ENCODE measurements at places on chromosomes 16 and 17.

- DNase-seq = no peak
Measured at GRCh38 chr17:47423406-47424295, 99.9 kb downstream of the EFCAB13 start.

DNA sequence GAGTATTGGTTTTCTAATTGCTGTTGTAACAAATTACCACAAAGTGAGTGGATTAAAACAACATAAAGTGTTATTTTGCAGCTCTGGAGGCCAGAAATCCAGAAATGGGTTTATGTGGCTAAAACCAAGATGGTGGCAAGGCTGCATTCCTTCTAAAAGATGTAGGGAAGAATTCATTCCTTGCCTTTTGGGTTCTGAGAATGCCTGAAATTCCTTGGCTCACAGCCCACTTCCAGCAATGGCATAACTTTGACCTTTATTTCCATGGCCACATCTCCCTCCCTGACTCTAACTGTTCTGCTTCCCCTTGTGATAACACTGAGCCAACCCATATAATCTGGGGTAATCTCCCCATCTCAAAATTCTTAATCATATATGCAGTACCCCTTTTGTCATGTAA, 269.6 kb upstream of the RPL38 start:
- no peak for DNase-seq

GRCh38 chr17:82193520-82194220, 19.0 kb downstream of the CCDC57 start:
- no peak for DNase-seq

- DNase-seq = no peak
Measured at GRCh38 chr16:12178251-12178990, 201.9 kb downstream of the SNX29 start.

GRCh38 chr17:60311936-60312335, 80.0 kb downstream of the USP32 start:
- DNase-seq = no peak

GRCh38 chr17:8068736-8069586, 18.6 kb downstream of the ALOX12B start:
- DNase-seq = no peak

DNA sequence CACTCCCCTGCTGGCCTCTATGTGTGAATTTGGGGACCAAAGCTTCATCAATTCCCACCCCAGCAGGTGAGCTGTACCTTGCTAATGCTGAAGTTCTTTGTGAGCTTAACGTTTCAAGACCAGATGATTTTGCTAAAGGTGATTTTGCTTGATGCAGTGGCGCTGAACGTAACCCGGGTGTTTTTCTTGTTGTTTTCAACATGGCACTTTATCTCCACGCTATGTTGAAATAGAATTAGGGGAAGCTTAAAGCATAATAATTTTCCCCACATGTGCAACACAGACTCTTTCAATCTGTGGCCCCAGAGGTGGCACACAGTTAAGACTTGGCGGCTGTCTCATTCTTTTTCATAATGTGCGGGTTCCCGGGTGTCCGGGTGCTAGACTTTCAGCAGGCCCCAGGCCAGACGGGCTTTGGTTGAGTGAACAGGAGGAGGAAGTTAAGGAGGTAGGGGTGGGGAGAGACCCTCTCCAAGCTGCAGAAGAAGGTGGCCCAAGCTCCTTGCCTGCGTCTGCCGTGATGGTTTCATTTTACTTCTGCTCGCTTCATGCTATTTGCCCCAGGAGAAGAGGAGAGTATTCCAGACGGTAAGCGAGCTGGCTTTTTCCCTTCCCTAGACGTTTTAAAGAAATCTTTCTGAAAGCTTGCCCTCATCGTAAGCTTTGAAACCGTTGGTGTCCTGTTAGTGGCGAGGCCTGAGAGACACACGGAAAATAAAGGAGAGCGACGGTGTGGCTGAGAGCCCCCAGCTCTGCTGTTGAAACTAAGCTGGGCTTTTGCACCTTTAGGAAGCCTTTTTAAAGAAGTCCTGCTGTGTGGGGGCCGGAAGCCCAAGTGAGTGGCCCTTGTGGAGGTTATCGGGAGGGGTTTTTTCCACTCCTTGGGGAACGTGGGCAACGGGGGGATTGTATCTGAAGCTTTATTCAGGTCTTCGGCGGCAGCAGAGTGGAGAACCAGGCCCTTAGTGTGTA, 4.2 kb downstream of the FOXC2 start:
- no peak for DNase-seq

GRCh38 chr17:38711792-38712571, 6.9 kb downstream of the MLLT6 start:
- no peak for DNase-seq

GRCh38 chr17:20073055-20073979, 64.2 kb downstream of the SPECC1 start:
- DNase-seq = no peak

DNA sequence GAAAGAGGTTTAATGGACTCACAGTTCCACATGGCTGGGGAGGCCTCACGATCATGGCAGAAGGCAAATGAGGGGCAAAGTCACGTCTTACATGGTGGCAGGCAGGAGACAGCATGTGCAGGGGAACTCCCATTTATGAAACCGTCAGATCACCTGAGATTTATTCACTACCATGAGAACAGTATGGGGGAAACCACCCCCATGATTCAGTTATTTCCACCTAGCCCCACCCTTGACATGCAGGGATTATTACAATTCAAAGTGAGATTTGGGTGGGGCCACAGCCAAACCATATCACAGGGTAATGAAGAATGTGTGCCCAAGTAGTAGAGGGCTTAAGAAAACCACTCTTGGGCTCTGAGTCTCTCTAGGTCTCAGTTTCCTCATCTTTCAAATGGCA, 85.1 kb downstream of the PRKCB start:
- DNase-seq = no peak

GRCh38 chr17:13594762-13595598, 6.7 kb downstream of the HS3ST3A1 start:
- peak; percentile 1 for DNase-seq

DNA sequence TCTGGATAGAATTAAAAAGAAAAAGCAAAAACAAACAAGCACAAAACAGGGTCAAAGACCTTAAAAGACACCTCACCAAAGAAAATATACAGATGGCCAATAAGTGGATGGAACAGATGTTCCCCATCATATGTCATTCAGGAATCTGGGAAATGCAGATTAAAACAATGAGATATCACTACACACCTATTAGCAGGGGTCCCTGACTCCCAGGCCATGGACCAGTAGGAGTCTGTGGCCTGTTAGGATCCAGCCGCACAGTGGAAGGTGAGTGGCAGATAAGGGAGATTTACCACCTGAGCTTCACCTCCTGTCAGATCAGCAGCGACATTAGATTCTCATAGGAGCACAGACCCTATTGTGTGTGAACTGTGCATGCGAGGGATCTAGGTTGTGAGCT, 167.9 kb downstream of the HS3ST4 start:
- no peak for DNase-seq

- no peak for DNase-seq
Measured at GRCh38 chr16:71623597-71623996, 2.4 kb upstream of the MARVELD3 start.

DNA sequence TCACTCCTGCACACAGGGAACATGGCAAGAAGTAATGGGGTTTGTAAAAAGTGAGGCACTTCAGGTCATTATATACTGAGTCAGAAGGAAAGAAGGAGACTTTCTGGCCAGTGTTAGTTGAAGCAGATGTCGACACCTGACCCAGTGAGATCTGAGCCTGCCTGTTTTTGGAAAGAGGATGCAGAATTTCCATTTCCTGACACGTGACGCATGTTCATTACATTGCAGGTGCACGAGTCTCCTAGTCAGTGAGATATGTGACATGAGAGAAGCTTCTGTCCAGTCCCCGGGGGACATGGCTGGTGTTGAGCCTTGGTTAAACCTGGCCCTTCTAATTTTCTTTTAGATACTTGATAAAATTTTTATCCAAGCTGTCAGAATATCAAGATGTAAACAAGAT, 62.3 kb downstream of the ELAC2 start:
- DNase-seq = no peak

GRCh38 chr16:72985148-72985941, 62.6 kb downstream of the ZFHX3 start:
- DNase-seq = no peak
